ENCODE measurements at places on chromosomes 1 and 21.

GRCh38 chr1:186760446-186760845 is 68.3 kb upstream of the PLA2G4A start:
- no peak for DNase-seq

- no peak for DNase-seq
Observed at GRCh38 chr1:115466433-115466832, 128.4 kb upstream of the NGF start.

- no peak for DNase-seq
Observed at GRCh38 chr1:26003262-26003661, 5.4 kb upstream of the PAFAH2 start.

- no peak for DNase-seq
Observed at GRCh38 chr1:190168893-190169280, 308.8 kb downstream of the BRINP3 start.

DNA sequence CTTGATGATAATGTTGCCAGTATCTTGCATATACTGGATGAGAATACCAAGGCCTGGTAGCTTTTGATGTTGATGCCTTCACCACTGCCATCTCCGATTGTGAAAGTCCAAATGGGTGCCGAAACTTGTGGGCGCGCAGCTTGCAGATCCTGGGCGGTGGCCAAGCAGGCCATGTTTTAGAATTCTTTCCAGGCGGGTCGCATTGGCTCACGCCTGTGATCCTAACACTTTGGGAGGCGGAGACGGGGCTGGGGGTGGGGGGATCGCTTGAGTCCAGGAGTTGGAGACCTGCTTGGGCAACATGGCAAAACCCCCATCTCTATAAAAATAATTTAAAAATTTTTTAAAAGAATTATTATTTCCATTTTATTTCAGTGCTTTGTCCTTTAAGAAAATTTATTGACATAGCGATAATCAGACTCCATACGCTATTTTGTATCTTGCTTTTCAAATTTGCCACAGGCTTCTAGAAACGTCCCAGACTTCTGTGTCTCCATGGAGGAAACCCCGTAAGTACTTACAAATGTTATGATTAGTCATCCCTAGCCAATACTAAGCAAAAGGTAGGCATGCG is 592 bp upstream of the ZNF326 start:
- DNase-seq: peak; percentile 16
